Dermis microvascular lymphatic vessel endothelial cell (primary cell): ENCODE measurements at places on chromosomes 6 and 20.

GRCh38 chr6:2038092-2038491 is 207.3 kb downstream of the GMDS start:
- no peak for DNase-seq

- DNase-seq, result no peak
Measured at GRCh38 chr6:127367023-127367375, 23.6 kb upstream of the ECHDC1 start.

- peak; percentile 82 for DNase-seq
Measured at GRCh38 chr6:142013287-142013686, 119.4 kb upstream of the GJE1 start.

GRCh38 chr6:150641398-150642139 is 41.9 kb downstream of the PLEKHG1 start:
- peak; percentile 28 for DNase-seq

GRCh38 chr6:16486661-16487060 is 248.3 kb downstream of the GMPR start:
- DNase-seq, result no peak

- DNase-seq, result peak; percentile 79
Measured at GRCh38 chr6:117463762-117464665, 18.5 kb upstream of the DCBLD1 start.

- no peak for DNase-seq
Measured at GRCh38 chr20:25338112-25339023, 52.3 kb downstream of the ABHD12 start.
